ENCODE measurements at places on chromosomes 4 and X.

GRCh38 chr4:168883513-168883912 is 126.5 kb downstream of the CBR4 start:
- DNase-seq: no peak

- no peak for DNase-seq
These were observed 20.1 kb downstream of the SLC7A11 start for GRCh38 chr4:138222046-138222445.

GRCh38 chrX:152819732-152820131 is 10.8 kb downstream of the CETN2 start:
- no peak for DNase-seq

- no peak for DNase-seq
These were observed 105.7 kb downstream of the PSAPL1 start for GRCh38 chr4:7328913-7329638.

DNA sequence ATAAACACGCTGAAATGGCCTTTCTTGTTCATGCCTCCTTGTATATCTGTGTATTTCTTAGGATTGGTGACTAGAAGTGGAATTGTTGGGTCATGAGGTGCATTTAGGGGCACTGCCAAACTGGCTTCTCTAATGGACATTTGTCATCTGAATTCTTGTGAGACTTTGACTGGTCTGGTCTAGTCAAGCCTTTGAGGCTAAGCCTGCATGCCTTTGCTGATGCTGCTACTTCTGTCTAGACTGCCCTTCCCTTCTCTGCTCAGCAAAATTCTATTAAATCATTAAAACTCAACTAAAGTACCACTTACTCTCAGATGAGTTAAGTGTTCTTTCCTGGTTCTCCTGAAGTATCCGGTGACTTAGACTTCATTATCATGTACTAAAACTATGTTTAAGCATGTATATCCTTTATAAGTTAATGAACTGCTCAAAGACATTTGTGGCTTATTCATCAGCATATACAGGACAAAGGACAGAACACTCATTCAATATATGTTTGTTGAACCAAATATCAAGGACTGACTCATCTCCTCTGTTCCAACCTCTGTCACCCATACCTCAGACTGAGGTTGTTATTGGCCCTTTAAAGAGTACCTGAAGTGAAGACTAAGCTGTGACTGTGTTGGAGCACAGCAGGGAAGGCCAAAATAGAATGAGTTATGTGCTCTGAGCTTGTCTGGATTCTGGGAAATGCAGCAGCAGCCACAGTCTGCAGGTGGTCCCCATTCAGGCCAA is 9.0 kb downstream of the TCEAL1 start:
- DNase-seq: no peak

DNA sequence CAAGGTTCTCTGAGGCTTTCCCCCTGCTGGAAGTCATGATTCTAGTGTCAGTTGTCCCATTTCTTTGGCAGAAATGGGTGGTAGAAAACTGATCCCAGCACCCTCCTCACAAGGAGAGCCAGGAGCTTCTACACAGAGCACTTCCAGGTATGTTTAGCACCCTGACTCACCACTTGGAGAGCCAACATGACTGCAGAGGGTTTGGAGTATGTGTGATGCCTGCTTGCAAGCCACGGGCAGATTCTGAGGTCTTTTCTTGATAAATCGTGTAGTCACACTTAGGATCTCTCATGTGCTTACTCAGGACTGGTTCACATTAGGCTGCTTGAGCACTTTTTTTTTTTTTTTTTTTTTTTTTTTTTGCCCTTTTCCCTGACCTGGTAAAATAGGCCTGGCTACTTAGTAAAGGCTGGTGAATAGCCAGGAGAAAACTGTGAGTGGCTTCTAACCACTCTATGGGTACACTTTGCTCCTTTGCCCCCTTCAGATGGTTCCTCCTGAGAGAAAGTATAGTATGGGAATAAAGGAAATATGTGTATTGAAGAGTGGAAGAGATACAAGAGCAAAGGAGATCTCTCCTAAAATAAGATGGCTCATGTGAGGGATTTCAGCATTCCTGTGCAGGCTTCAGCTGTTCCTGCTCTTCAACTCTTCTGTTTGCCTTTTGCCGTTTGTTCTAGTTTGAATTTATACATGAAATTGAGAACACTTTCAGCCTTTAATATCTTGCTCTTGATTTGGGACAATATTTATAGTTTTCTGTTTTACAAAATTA is 103.6 kb downstream of the EMCN start:
- DNase-seq: no peak

DNA sequence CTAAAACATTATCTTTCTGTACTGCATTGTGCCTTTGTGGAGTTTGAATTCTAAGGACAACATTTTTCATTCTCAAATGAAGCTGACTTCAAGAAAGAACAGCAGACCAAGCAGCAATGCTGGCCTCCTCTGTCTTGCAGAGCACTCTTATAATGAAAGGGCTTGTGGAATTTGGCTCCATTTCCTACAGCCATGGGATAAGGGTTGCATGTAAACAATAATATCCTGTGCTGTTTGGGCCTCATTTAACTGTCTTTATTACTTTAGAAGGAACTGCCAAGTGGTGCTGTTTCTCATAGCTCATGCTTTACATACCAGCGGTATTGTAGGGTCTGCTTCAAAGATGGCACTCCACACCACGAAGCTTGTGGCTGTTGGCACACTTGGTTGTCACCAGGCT is 111.4 kb upstream of the EOLA2 start:
- DNase-seq: no peak

GRCh38 chr4:140044337-140044902 is 109.6 kb downstream of the MAML3 start:
- no peak for DNase-seq

- DNase-seq: no peak
These were observed 845.2 kb downstream of the PCDH18 start for GRCh38 chr4:136687118-136687517.

GRCh38 chr4:185799442-185799841 is 12.6 kb downstream of the SORBS2 start:
- no peak for DNase-seq

- DNase-seq: no peak
These were observed 187.7 kb downstream of the RAP1GDS1 start for GRCh38 chr4:98448908-98449307.

DNA sequence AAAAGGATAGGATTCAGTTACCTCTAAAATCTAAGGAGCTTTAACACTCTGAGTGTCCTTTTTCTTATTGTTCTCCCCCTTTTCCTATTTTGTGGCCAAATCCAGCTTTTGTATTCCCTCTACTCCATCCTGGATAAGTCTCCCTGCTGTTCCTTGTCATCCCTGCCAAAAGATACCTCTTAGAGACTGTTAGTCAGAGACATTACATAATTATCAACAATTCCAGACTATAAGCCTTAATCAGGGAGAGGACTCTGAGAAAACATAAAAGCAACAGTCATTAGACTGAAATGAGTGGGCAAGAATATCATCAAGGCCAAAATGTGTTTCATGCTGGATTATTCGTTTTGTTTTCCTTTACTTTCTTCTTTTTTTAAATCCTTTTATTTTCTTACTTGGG is 206.9 kb downstream of the FAM47B start:
- DNase-seq: no peak

DNA sequence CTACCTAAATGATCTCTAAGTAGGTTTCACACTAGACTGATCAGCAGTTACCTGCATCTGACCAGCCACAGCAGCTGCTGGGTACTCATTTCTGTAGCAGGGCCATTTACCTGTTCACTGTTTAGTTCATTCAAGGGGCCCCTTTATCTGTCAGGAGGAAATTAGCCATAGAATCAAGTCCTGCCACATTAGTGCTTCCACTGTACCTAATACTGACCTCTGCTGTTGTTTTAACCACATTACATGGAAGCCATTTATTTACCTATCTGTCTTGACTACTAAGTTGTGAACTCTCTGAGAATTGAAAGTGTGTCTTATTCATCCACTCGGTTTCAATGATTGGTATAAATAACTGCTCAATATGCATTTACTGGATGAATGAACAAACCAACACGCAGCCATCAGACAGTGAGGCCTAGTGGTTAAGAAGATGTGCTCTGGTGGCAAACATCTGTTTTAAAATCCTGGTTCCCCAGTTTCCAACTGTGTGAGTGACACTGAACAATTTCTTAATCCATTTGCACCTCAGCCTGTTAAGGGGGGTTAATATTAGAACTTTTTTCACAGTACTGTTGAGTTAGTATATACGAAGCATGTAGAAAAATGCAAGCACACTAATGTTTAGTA is 30.0 kb upstream of the ANXA5 start:
- no peak for DNase-seq

DNA sequence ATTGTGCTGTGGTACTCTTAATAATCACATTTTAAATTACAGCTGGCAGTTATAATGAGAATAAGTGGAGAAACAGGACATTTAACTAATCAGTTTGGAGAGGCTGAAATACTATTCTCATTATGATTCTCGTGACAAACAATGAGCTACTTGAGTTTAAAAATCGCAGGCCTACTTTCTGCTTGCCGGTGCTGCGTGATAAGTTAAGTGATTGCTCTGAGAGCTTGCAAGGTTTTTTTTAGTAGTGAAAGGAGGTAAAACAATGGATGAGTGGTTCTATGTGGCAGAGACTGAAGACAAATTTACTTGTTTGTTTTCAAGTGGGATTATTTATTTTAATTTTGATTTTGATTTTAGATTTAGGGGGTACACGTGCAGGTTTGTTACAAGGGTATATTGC is 114.0 kb downstream of the RAPGEF2 start:
- DNase-seq: no peak

Measured in stimulated activated CD4-positive, alpha-beta T cell treated with anti-CD3 and anti-CD28 coated beads, TNF-alpha, amount 100 ng/mL, for 4 hours (primary cell).